ENCODE measurements at places on chromosomes 1 and 21.

DNA sequence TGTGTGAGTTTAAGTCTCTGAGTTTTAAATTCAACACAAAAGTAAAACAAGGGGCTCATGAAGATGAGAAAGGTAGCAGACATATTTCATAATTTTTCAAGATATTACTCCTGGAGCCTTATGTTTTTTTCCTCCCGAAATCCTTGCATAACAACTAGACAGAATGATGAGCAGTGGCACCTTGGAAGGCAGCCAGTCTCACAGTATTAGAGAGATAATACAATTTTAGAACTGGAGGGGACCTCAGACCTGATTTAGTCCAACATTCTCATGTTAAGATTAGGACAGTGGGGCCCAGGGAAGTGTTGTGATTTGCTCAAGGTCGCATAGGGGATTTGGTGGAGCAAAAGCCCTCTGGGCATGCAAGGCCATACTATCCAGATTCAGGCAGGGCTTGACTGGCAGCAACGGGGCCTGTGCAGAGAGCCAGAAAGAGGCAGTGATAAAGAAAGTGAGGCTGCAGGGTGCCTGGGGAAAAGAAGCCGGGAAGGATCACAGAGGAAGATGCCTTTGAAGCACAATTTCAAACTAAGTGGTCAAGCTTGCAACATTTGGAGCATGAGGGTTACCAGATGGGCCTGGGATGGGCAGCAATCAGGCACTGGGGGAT lies 31.4 kb upstream of the BCL9 start:
- DNase-seq, result no peak

DNA sequence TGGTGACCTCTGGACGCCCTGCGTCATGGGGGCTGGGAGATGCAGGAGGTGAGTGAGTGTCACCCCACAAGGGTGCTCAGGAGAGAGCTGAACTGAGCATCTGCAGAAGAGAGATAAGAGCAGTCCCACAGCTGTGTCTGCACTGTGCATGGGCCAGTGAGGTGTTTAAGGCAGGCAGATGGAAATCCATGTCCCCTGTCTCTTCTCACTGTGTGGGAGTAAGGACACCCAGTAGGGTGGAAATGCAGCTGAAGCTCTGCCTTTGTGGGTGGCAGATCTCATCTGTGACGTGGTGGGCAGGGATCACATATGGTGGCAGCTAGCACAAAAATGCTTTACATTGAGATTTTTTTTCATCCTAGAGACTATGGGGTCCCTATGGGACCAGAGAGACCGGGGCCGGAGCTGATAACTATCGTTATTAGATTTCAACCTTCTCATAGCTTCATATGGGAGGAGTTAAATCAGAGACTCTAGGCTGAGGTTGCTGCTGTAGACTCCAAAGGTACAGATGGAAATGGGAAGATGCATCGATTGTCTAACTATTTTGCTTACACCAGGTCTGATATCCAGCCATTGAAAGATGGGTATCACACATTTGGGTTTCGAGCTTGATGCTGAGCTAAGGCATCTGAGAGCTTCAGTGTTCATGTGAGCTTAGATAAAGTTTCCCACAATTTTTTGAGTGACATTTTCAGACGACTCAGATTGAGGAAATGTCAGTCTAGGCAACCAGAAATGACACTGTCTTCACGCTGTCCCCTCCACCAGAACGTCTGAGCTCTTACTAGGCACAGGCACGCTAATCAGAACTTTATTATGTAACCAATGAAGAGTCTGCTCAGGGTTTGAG lies 65.3 kb upstream of the PSEN2 start:
- no peak for DNase-seq

DNA sequence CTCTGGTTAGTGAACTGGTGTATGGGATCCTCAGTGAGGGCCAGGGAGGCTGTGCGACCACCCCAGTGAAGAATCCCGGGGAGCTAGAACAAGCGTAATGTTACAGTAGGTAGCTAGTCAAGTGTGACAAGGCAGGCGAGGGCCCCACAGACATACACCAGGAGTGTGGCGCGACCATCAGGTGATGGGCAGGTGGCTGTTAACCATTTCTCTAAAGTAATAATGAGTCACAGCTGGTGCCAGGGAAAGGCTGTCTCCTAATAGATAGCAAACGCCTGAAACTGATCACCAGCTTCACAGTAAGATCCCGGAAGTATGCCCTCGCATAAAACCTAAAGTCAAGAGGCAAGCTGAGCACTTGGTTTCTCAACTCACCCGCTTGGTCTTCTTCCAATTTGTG lies 40.5 kb upstream of the TARBP1 start:
- no peak for DNase-seq

DNA sequence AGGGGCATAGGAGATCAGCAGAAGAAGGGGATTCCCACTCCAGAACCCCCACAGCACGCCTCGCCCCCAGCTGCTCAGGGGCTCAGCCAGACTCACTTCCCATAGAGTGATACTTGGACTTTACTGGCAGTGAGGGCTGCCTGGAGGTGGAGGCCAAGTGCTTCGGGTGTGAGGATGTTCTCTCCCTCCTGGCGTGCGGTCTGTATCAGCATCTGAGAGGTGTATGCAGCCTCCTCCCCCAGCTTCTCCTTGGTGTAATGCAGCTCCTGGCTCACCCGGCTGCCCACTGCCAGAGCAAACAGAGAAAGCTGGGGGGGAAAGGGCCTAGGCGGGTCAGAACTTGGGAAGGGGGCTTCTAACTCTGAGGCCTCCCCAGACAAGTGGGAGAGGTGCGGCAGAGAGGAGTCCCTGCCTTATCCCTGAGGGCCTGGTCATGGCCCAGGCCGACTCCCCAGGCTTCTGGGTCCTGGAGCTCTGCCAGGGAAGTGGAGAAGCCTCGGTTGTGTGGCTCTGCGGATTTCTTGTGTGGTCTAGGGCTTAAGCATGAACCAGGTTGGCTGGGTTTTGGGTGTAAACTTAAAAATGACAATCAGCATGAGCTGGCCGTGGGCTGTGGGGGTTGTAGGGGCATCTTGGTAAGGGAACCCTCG lies 10.9 kb downstream of the PTCH2 start:
- DNase-seq, result no peak

DNA sequence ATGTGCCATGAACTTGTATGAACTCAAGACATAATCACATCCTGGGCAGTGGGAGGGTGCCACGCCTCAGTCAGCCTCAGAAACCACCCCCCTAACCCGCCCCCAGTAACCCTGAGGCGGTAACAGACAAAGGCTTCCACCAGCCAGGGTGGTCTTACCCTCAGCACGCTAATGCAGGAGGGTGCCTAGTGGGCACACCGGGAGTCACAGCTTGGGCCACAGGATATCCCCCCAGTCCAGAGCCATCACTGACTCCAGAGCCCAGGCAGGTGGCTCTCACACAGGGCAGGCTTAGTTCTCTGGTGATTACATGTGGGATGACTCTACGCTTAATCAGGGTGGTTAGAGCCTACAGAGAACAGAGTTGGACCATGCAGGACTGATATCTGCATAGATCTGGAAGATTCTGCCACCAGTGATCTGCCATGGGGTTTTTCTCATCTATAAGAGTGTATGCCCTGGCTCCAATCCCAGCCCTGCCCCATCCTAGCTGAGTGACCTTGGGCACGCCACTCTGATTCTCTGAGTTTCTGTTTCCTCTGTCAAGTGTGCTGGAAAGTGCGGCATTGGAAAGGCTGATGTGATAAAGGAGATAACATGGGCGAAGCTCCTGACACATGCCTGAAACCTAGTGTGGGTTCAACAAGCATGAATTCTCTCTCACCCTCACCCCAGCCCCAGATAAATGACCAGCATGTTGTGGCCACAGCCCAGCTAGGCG lies 27.3 kb downstream of the OPTC start:
- no peak for DNase-seq

GRCh38 chr1:222948079-222948478 lies 133.2 kb downstream of the DISP1 start:
- DNase-seq, result no peak
